Natural killer cell treated with Interleukin-12 subunit alpha and Interleukin-12 subunit beta and Interleukin-15 and Interleukin-18, amount 100 ng/mL, for 72 hours (primary cell): ENCODE measurements at places on chromosomes 6 and 20. TPM values are rescaled to one million over a fixed set of nuclear protein-coding genes. Genes with fewer than 3 reads are reported as not detected.
A peak's percentile ranks its signal among the peaks of the same experiment; 100 is the strongest.

DNA sequence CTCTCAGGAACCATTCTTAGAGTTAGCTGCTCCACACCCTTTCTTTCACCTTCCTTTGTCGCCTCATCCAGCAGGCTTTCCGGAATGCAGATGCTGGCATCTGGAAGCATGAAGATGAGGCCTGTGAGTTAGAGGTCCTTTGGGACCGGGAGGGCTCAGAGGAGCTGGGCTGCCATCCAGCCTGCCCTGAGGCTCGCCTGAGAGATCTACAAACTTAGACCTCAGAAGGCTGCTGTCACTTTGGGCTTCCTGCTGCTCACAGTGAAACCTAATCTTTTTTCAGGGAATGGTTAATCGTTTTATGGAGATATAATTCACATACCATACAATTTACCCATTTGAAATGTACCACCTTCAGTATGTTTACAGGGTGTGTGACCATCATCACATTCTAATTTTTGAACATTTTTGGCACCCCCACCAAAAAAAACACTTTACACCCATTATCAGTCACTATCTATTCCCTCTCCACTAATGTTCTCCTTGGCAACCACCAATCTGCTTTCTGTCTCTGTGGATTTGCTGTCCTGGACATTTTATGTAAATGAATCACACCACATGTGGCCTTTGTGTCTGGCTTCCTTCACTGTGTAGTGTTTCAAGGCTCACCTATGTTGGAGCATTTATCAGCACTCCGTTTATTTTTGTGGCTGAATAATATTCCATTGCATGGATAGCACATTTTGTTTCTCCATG lies 20.0 kb upstream of the MPC1 start:
- peak; percentile 41 for DNase-seq

Gene EIF6
- total RNA-seq, result 154 TPM

DNA sequence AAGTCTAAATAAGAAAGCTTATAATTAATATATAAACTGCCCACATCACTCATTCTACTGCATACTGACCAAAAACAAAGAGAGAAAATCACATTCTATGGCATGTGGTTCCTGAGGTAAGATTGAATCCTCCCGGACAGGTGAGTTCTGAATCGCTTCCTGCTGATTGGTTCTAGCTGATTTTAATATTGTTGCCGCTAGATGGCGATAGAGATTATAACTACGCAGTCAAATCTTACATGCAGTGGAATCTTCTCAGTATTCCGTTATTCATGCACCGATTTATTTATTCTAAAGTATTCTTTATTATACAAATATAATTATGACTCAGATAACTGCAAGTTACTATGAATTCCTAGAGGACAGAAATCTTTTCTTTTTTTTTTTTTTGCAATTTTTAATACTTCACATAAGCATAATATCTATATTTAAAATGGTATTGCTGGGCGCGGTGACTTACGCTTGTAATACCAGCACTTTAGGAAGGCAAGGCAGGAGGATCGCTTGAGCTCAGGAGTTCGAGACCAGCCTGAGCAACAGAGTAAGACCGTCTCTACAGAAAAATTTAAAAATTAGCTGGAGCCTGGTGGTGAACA lies 24.2 kb upstream of the TMX4 start:
- DNase-seq, result peak; percentile 65

DNA sequence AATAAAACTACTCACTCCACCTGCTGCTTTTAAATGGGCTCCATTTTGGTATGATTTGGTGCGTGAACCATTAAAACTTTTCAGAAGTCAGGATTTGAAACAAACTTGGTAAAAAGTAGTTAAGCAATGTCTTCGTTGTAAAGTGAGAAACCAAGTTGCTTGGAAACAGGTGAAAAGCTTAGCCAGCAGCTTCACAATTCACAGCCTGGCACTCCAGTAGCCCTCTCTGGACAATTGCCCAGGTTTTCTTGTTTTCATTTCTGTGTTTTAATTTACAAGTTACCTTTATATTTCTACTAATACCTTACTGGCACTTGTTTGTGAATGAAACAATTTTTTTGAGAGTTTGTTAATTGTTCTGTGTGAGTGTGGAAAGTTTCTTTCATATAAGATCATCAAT lies 12.8 kb downstream of the NT5E start:
- DNase-seq, result no peak

DNA sequence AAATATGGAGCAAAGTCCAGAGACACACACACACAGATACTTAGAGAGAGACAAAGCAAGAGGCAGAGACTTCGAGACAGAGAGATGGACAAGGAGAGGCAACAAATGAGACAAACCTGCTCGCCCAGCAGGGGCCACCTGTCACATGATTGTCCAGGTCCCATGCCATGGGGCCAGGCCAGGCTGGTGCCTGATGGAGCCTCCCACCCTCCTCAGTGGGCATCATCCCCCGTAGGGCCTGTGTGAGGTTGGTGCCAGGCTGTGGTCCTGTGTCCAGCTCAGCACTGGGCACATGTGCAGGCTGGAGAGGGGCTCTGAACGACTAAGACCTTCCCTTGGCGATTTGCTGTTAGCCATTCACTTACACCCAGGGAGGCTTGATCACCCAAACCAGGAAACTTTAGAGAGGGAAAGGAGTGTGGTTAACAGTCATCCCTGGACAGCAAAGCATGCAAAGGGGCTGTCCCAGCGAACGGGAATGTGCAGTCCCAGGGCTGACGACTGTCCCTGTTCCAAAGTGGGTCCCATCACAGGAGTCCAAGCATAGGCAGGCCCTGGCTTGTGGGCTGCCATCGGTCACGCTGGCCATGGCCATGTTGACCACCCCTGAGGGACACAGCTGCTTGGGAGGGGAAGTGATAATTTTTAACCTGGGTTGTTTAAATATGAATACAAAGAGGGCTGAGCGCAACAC lies 38.4 kb upstream of the PHACTR3 start:
- no peak for DNase-seq

GRCh38 chr6:117194271-117194670 lies 71.1 kb upstream of the VGLL2 start:
- no peak for DNase-seq

Gene POPDC3
- total RNA-seq, result not detected

Gene PMEPA1
- total RNA-seq, result not detected

GRCh38 chr6:106939208-106939607 lies 35.3 kb downstream of the CD24 start:
- no peak for DNase-seq

Gene MAP1LC3A
- total RNA-seq, result 5.3 TPM

Gene SPTLC3
- not detected for total RNA-seq

DNA sequence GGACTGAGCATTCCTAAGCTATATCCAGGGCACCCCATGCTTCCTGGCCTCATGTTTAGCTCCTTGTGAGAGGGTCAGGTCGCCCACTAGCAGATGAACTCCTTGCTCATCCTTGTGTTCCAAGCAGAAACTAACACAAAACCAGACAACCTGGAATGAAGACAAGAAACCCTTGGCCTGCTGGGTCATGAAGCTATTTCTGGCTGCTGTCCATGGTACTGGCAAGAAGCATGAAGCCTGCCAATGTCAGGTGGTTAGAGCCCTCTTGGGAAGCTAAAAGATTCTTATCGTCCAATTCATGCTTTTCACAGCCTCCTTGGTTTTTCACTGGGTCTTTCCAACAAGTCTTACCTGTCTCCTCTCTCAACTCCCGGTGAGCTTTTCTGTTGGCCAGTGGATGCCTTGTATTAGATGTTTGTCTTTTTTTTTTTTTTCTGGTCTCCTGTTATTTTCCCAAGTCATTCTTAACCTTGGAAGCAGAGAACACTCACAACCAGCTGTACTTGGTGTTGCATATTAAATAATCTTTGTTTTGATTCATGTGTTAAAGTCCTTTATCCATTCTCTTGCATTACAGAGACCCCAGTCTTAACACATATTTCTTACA lies 180.3 kb downstream of the ANKRD60 start:
- no peak for DNase-seq

GRCh38 chr6:73491377-73491776 lies 29.5 kb downstream of the EEF1A1 start:
- DNase-seq, result no peak

DNA sequence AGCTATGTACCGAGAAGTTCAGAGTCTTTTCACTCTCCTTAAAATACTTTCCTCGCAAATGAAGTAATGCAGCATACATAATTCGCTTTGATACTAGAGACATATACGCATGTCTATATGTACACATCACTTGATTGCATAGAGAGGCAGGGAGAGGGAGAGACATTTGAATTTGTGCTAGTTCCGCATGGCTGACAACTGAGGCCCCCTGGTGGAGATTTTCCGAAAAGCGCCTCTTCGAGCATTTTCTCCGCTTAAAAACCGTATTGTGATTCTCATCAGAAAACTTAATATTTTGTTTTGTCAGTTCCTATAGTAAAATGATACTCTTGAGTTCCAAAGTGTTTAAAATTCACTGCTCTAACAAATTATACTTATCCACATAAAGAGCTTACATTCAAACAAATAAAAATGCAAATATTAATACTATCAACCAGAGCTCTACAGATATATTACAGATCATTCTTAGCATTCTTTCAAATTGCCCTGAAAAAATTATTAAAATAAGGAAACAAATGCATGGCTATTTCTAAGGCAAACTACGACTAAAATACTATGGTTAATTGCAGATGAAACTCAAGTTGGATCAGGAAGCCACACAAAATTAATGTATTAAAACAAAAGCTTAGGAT lies 637 bp downstream of the MYLK4 start:
- peak; percentile 83 for DNase-seq

DNA sequence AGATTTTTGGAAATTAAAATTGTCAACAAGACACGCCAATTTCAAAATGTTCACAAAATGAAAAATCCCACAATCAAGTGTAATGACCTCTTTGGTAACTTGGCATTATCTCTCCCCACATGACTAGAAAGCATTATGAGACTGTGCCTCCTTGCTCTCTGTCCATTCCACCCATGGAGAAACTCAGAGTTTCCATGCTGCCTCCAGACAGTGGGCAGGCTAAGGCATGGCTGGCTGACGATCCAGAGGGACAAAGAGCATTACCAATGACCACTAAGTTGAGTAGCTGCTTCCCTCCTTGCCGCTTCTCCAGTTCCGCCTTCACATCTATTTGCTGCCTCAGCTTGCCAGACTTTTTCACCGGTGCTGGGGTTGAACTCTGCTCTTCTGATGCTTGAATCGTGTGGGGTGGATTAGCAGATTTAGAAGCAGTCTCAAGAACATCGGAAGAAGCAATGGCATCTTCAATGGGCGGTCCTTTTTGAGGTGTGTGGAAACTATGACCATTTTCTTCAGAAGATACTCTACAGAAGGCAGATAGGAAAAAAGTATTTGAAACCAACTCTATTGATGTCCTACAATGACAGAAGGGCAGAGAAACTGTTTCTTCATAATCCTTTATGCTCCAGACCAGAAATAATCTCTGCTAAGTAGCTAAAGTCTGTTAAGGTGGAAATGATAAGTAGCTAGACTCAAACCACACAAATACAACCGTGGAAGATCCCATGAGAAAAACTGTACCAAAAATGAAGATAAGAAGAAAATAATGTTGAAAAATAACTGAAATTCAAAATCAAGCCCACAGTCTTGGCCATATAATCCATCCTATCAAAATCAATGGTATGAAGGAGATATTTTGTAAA lies 47.5 kb upstream of the ALDH8A1 start:
- DNase-seq, result no peak

- peak; percentile 89 for DNase-seq
Observed at GRCh38 chr20:38805502-38805957, at the start of gene PPP1R16B. TSS of gene PPP1R16B (plus strand) at chr20:38805697. CDS start at chr20:38835926, 30,229 bp downstream.

DNA sequence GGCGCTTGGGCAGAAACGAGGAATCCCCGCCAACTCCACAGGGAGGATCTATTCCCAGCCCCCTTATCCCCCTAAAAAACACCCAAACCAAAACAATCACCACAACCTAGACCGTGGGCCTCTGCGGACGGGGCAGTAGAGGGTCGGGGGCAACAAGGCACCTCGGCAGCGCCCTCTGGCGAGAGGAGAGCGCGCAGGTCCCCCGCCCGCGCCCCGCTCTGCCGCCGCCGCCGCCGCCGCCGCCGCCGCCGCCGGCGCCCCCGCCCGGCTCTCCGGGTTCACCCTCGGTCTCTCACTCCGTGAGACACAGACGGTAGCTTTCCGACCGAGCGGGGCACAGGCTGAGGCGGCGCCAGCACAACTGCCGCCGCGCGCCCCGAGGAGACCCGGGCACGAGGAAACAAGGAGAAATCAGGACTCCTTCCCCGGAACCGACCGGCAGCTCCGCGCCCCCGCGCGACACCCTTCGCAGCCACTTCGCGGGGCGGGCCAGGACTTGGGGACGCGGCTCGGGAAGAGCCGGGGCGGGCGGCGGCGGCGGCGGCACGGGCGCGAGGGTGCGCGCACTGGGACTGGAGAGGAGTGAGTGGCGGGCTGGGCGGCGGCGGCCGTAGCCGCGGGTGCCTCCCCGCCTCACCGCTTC lies at the start of gene SLC35F1:
Gene SLC35F1 (plus strand): TSS at position 307 of the 643 bp plus-strand sequence.
- no peak for DNase-seq

DNA sequence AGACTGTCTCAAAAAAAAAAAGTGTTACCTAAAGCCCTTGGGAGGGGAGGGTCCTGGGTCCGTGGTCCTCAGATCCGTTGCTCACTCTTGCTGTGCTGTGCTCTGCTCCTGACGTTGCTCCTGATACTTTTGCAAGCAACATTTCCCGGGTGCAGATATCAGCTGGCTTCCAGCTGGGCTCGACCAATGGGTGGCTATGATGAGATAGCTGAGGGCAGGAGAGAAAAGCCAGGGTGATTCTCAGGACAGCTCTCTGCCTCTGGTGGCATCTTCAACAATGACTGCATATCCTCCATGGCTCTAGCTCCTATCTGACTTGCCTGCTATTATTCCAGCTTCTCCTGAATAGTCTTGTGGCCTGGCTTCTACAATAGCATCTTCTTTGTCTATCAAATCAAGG lies 134.5 kb downstream of the RPS12 start:
- DNase-seq, result no peak

Gene PTPRT
- not detected for total RNA-seq

- DNase-seq, result no peak
Observed at GRCh38 chr20:37316775-37317170, 27.3 kb downstream of the MANBAL start.

DNA sequence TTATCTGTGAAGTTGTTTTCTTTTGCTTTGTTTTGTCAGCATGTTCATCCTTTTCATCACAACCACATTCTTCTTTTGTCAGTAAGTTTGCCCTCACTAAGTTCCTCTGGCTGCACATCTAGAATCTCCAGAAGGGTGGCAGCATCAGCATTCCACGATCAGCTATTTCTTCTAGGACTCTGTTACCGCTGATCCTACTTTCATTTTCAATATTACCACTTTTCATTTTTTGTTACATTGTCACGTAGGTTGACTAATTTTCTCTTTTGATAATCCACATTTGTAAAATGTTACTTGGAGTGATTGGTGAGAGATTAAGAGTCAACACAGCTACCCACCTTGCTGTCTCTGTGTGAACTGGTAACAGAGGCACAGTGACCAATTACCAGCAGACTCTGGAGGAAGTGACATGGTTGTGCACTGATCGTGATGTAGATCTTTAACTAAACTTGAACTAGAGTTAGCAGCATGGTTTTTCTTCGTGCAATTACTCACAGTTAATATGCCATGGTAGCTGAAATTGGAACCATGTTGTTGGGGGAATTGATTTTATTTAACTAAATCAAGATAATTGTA lies 307.9 kb upstream of the SLC35B3 start:
- no peak for DNase-seq

GRCh38 chr6:166567107-166567506 lies 19.4 kb downstream of the RAMACL start:
- DNase-seq, result no peak

Gene TCF21
- total RNA-seq, result not detected

Gene SLC22A1
- total RNA-seq, result 11.0 TPM
